GM20000 (cell line): ENCODE measurements at places on chromosomes 2 and 18.

DNA sequence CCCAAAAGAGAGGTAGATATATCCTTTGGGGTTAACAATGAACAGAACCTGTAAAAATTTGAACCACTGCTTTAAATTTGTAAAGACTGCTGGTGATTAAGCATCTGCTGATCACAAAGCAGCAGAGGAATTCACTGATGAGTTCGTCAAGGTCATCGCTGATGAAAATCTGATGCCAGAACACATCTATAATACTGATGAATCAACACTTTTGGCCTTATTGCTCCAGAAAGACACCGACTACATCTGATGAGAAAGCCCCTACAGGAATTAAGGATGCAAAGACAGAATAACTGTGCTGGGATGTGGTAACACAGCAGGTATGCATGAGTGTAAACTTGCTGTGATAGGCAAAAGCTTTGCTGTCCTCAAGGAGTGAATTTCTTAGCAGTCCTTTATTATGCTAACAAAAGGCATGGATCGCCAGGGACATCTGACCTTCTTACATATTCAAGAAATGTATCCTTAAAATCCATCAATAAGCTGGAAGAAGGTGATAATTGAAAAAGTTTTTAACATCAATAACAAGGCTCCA lies 30.5 kb upstream of the SGPP2 start:
- no peak for DNase-seq

- no peak for DNase-seq
These were observed 259.6 kb downstream of the HDAC4 start for GRCh38 chr2:239141021-239141760.

GRCh38 chr2:173058673-173059072 lies 17.0 kb upstream of the MAP3K20 start:
- no peak for DNase-seq

GRCh38 chr18:36600548-36600947 lies 228.3 kb downstream of the TPGS2 start:
- DNase-seq = no peak

DNA sequence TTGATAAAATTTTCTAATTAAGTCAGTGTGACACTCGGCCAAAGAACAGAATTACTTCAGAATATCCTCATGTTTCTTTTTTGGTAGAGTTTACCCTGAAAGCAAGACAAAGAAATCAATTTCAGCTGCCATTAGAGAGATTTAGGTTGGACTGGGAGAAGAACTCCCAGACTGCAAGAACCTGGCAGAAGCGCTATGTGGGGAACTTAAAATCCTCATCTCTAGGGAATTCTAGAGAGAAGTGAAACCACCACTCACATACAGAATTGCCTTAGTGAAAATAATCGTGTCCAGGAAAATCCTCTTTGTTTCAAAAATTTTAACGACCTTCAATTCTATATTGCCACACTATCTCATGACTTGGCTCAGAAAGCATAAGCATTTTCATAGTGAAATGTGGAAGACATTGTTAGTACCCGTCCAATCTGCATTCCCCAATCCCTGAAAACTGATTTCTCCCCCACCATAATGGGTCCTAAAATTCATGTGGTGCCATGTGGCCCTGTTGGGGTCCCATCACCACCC lies 297.3 kb upstream of the MEIS1 start:
- DNase-seq = no peak

DNA sequence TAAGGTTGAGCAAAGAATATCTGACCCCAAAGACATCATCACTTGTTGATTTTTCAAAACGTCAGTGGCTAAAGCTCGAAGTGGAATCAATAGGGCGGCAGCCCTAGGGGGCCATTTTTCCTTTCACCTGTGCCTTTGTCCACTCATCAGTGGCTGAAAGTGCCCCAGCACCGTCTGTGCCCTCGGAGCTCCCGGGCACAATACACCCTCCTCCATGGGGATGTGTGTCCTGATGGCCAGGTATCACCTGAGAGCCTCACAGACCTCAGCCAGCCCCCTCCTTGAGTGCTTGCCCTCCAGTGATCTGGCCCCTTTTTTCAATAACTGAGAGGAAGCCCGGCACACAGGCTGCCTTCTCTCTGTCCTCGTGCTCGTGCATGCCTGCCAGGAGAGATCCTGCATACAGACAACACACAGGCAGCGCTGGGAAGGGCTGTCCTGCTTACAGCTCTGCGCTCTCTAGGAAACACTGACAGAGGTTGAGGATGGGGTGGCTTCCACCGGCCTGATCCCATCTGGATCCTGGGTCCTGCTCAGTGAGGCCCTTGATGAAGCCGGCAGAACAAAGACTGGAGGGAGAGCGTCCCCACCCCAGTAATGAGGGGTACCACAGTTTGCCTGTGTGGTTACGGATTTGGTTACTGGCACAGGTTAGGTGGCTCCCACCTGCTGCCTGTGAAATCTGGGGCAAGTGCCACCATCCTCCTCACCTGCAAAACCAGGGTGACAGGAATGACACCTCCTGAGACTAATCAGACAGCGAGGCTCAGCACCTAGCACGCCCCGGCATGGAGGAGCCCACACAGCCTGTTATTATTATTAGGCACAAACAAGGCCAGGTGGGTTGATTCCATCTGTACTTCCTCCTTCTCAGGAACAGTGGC lies 197.5 kb upstream of the RAB6C start:
- no peak for DNase-seq

DNA sequence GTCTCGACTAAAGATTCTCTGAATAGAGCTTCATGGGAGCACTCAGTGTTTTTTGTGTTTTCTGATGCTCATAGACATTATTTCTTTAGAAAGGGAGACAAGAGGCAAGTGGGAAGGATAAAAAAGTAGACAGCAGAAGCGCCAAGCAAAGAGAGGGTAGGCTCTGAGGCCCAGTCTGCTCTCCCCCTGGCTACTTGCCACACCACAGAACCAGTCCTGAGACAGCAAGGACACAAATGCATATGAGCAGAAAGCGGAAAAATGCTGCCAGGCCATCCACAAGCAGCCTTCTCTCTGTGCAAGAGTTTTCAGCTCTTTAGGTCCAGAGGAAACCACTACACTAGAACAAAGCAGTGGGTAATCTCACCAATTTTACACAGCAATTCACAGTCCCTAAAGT lies 285.4 kb downstream of the ZNF521 start:
- DNase-seq = no peak

DNA sequence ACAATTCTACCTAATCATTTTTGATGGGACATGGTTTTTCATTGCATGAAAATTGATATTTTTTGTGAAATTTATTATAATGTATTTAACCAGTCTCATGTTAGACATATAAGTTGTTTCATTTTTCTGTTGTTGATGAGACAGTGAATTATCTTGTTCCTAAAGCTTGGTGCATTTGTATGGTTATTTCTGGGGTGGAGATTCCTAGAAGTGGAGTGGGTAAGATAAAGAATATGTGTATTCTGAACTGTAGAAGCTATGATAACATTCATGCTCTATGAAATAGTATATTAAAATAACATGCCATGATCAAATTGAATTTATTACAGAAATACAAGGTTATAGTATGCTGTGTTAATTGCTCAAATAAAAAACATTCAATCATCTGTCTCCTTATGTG lies 69.2 kb downstream of the BOLA3 start:
- no peak for DNase-seq

DNA sequence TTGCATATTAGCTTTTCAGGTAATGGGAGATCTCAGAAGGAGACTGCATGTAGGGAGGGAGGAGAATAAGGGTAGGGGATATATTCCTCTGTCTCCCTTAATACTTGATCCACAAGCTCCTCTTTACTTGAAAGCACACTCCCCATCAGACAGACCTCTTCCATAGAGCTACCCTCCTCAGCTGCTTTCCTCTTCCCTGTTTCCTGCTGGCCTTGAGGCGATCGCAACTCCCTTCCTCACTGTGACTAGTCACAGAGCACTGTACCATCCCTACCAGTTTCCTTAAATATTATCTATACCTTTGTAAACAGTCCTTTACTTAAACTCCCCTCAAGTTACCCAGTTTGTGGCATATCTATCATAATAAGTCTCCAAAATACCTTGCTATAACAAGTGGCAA lies 10.9 kb downstream of the ROCK1 start:
- DNase-seq = no peak

- DNase-seq = no peak
These were observed 31.0 kb upstream of the RMDN2 start for GRCh38 chr2:37894047-37894446.

DNA sequence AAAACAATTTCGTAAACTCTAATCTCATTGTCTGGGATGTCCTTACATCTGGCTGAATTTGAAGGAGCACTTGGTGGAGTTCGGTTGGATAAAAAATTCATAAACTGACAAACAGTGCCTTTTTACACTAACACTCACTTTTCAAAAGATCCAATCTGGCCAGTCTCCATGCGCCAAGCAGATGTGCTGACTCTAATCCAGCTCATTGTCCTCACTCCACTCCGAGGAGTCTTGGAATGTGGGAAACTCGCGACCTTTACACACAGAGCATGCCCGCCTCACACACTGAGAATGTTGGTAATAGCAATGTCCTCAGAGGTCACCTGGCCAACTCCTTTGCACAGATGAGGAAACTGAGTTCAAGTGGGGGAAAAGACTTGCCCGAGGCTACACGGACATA lies 66.8 kb downstream of the XDH start:
- DNase-seq = no peak

- DNase-seq = no peak
These were observed 14.6 kb downstream of the NMUR1 start for GRCh38 chr2:231515603-231516002.

DNA sequence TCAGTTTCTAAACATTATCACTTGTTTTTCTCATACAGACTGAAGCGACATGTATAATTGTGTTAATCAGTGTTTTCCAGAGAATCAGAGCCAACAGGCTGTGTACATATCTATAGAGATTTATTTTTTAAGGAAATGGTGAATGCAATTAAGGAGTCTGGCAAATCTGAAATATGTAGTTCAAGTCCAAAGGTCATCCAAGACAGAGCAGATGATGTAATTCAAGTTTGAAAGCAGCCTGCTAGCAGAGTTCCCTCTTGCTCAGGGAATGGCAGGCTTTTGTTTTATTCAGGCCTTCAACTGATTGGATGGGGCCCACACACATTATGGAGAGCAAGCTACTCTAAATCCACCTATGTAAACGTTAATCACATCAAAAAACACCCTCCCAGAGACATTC lies 282.6 kb downstream of the CBLN2 start:
- DNase-seq = no peak

DNA sequence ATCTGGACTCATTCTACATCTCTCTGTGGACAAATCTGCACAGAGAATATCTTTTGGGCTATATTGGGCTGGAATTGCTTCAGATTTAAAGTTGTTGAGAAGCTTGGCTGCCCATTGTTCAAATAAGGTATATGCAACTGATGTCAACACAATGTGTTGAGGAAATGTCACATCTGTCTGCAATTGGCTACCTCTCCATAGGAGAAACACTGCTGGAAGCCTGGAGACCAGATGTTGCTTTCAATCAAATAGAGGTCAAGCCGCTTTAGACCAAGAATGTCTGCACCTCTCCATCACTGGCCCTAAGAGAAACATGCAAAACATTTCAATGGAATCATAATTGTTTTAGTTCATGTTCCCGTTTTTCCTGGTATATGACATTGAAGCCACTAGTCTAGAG lies 720.2 kb downstream of the SLC4A3 start:
- no peak for DNase-seq

GRCh38 chr2:64327510-64328414 lies 126.2 kb upstream of the LGALSL start:
- peak; percentile 36 for DNase-seq

- no peak for DNase-seq
These were observed 371.7 kb upstream of the MEX3C start for GRCh38 chr18:51569153-51569552.
